ENCODE measurements at places on chromosomes 13 and 19.
A peak's percentile ranks its signal among the peaks of the same experiment; 100 is the strongest.

- no peak overlapping the region for H3K4me3 ChIP-seq
- no peaks in the 10 kb centered on the region for H3K36me3 ChIP-seq
- peak overlapping the region; percentile 43 for H3K27ac ChIP-seq
- DNase-seq: no peak
- H3K27me3 ChIP-seq: no peaks in the 10 kb centered on the region
These were observed 3.9 kb upstream of the PLPP2 start for GRCh38 chr19:294946-295686.

GRCh38 chr13:29577136-29578051 lies 18.1 kb downstream of the SLC7A1 start:
- no peak overlapping the region for H3K27ac ChIP-seq
- no peak overlapping the region for H3K4me3 ChIP-seq
- H3K36me3 ChIP-seq: no peaks in the 10 kb centered on the region
- H3K27me3 ChIP-seq: no peaks in the 10 kb centered on the region

DNA sequence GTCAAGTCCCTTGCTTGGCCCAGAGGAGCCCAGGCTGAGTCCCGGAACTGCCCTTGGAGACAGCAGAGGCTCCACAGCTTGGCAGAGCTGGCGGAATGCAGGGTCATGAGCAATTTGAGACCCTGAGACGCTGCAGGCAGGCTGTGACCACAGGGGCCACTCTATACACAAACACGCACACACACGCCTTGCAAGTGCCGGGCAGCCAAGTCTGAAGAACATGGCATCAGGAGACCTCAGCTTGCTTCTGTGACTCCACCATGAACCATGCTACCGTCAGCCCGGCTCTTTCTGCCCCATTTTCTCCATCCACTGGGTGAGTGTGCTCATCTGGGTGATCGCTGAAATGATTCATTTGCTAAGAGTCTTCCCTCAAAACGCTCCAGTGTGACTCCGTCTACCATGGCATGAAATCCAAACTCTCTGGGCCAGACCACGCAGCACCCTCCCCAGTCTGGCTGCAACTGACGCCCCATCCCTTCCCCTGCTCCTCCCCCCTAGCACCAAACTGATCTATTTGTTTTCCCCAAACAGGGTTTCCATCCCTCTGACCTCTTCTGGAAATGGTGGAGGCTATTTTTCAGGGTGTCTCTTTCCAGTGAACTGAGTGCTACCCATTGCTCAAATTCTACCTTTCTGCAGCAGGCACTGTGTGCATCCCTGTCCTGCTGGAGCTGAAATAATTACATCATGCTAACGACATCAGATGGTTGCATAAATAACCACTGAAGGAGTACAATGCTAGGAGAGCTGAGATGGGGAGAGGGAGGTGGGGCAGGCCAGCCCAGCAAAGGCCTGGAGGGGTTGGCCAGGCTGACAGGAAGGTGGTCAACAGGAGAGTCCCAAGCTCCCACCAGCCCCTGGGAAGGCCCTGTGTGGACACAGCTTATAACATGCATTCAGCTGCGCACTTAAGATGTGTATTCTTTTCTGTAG lies 3.1 kb downstream of the CARS2 start:
- H3K4me3 ChIP-seq: no peak overlapping the region
- H3K36me3 ChIP-seq: peaks cover 41% of the 10 kb centered on the region
- H3K27ac ChIP-seq: peak overlapping the region; percentile 23
- no peaks in the 10 kb centered on the region for H3K27me3 ChIP-seq

GRCh38 chr13:46607768-46608564 lies 55.0 kb downstream of the LRCH1 start:
- no peak for DNase-seq
- H3K4me3 ChIP-seq: no peak overlapping the region

DNA sequence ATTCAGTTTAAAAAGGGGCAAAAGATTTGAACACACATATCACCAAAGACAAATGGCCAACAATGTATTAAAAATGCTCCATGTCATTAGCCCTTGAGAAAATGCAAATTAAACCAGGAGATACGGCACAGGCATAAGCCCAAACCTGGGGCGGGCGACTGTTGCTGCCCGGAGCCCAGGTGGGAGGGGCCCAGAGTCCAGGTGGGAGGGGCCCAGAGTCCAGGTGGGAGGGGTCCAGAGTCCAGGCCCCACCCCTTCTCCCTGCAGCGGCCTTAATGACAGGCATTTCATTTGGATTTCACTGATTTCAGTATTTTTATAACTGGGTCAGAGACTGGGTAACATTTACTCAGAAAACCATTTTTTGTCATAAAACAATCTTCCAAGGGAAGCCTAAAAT lies 78.2 kb downstream of the RASA3 start:
- no peak overlapping the region for H3K4me3 ChIP-seq
- DNase-seq: peak; percentile 8
- H3K4me1 ChIP-seq: peaks cover 32% of the 10 kb centered on the region

GRCh38 chr13:73894995-73895571 lies 239.1 kb downstream of the KLF12 start:
- no peak for DNase-seq
- H3K27me3 ChIP-seq: no peaks in the 10 kb centered on the region
- no peak overlapping the region for H3K4me3 ChIP-seq

- H3K4me1 ChIP-seq: peaks cover 10% of the 10 kb centered on the region
- DNase-seq: no peak
- no peak overlapping the region for H3K27ac ChIP-seq
- peaks cover 20% of the 10 kb centered on the region for H3K27me3 ChIP-seq
These were observed 27.2 kb upstream of the SEMA6B start for GRCh38 chr19:4586691-4587090.

DNA sequence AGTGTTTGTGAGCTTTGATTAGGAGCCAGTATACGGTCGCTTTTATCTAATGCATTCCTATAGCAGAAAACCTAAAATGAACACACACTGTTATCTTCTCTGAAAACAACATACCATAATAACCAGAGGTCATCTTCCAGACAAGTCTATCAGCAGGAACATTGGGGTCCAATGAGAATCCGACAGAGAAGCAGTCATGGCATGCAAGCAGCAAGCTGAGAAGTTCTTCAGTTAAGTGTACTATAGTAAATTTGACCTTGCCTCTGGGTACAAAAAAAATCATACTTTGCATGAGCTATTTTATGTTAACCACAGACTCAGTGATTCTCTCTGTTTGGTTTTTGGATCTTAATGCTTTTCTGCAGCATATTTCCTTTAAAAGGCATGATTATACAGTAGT lies 1505.1 kb downstream of the PCDH9 start:
- H3K27ac ChIP-seq: no peak overlapping the region
- DNase-seq: no peak
- no peaks in the 10 kb centered on the region for H3K36me3 ChIP-seq
- H3K27me3 ChIP-seq: no peaks in the 10 kb centered on the region
- H3K4me1 ChIP-seq: no peaks in the 10 kb centered on the region
- H3K4me3 ChIP-seq: no peak overlapping the region

- no peaks in the 10 kb centered on the region for H3K27me3 ChIP-seq
- peak within 1 kb of the TSS; percentile 72 for H3K4me3 ChIP-seq
- DNase-seq: peak; percentile 87
- H3K36me3 ChIP-seq: peaks cover 7% of the 10 kb centered on the region
- H3K27ac ChIP-seq: peak within 1 kb of the TSS; percentile 83
These were observed at the start of gene BCAM for GRCh38 chr19:44808463-44809371. Gene BCAM (plus strand): TSS chr19:44809103. CDS start chr19:44809125, 22 bp downstream.

DNA sequence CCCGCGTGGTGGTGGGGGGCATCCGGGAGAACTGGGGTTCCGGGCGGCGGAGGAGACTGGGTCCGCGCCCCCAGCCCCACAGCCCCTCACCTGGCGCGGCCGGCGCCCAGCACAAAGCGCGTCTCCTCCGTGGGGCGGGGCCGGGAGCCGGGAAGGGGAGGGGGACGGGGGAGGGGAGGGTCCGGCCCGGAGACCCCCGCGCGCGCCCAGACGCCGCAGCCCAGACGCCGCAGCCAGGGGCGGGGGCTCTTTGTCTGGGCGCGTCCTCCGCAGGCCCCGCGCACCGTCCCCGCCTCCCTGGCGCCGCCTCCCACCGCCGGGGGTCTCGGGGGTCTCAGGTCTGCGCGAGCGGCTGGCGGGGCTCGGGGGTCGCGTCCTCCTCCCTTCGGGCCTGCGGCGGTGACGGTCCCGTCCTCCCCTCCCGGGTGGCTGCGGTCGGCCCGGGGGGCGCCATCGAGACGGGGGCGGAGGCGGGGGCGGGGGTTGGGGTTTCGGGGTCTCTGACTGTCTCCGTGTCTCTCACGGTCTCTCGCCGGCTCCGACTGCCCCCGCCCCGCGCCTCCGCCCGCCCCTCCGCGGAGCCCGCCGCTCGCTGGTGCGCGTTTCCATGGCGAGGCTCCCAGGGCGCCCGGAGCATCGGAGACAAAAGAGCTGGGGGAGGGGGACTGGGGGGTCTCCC lies at the start of gene PLPPR3:
Gene PLPPR3 (minus strand): TSS at position 131 of the 679 bp plus-strand sequence. CDS start 396 bp downstream, outside the sequence.
- peak within 1 kb of the TSS; percentile 40 for H3K27ac ChIP-seq
- peak; percentile 82 for DNase-seq
- peaks cover 30% of the 10 kb centered on the region for H3K4me1 ChIP-seq
- H3K27me3 ChIP-seq: no peaks in the 10 kb centered on the region

- peak; percentile 80 for DNase-seq
- peaks cover under 1% of the 10 kb centered on the region for H3K4me1 ChIP-seq
- no peak overlapping the region for H3K4me3 ChIP-seq
- no peaks in the 10 kb centered on the region for H3K27me3 ChIP-seq
- H3K36me3 ChIP-seq: peaks cover 28% of the 10 kb centered on the region
These were observed 47.0 kb upstream of the C13orf46 start for GRCh38 chr13:114020750-114021463.
